ENCODE measurements at places on chromosomes 1 and 21. TPM values are rescaled to one million over a fixed set of nuclear protein-coding genes. Genes with fewer than 3 reads are reported as not detected.
A peak's percentile ranks its signal among the peaks of the same experiment; 100 is the strongest.

- no peak for DNase-seq
These were observed 16.3 kb upstream of the GADD45A start for GRCh38 chr1:67668660-67669059.

DNA sequence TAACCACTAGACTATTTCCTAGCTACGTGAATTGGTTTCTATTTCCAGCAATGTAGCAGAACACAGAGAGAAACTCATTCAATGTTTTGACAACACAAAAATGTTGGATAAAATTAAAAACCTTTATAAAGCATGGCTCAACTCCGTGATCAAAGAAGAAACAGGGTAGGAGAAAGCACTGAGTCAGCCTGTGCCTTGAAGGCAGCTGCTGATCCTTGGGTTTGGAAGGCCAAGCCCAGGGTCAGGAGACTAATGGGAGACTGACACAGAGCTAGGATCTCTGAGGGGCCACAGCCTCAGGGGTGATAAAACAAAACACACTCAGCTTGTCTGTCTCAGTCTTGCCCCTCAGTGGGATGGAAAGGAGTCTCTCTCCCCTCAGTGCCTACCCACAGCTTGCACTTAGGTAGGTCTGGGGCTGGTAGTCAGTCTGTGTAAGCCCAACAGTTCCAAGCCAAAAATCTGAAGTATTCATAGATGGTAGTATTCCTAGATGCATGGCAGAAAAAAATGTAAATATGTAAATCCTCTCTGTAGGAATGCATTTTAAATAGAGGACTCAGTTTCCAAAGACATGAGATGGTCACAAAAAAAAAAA lies 53.3 kb downstream of the B3GALNT2 start:
- no peak for DNase-seq

DNA sequence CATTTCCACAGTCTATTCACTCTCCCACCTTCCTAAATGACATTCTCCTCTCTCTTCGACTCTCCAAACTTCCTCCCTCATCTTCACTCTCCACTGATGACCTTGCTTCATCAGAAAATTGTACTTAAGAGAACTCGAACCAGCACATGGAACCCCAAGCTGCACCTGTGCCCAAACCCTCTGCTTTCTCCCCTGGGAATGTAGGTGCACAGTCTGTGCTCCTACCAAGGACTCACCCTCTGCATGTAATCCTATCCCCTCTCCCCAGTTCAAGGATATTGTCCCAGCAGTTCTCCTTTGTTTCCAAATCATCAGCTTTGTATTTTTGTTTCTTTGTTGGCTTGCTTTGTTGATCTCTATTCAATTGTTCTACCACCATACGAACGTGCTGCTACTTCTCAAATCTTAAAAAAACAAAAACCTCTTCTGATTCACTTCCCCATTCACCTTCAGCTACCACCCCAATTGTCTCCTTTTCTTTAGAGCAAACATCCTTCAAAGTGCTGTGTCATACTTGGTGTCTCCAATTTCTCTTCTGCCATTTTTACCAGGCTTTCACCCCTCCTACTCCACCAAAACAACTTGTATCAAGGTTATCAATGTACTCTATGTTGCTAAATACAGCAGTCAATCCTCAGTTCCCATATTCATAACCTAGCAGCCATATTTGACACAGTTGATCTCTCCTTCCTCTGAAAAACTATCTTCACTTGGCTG lies 26.8 kb downstream of the RAB3B start:
- DNase-seq, result no peak

- DNase-seq, result no peak
These were observed 20.8 kb upstream of the ENSA start for GRCh38 chr1:150650193-150650592.

GRCh38 chr1:197675583-197676208 lies 99.6 kb downstream of the DENND1B start:
- peak; percentile 31 for DNase-seq

LORICRIN gene
- total RNA-seq, result not detected

FOXO6 gene
- total RNA-seq, result 0.92 TPM
